ENCODE measurements at places on chromosomes 3 and 15.

DNA sequence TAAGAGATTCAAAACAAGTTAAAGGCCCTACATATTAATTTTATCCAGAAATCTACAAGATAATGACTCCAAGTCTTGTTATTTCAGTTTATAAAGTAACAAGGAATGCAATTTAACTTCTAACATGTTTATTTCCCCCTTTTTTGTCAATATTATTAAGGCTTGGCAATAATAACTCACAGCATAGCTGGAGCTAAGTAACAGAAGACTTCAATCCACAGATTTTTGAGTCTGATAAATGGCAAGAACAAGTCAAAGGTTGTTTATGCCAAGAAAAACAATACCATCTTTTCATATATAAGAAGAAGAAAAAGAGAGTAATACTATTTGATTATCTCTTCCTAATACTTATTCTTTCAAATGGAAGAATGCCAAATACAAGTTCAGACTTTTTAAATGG is 631.0 kb upstream of the CCDC54 start:
- DNase-seq, result no peak

DNA sequence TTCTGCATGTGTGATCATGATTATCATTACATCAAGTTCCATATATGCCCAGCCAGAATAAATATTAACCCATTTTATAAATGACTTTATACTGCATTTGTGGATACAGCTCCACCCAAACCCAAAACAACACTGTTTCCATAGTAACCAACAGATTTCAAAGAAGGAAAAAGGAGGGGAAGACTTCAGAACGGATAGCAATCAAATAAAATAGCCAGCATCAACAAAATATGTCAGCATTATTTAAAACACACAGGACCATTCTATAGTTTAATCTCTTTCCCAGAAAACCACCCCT is 114.4 kb downstream of the FOXP1 start:
- DNase-seq, result peak; percentile 12

GRCh38 chr3:195023576-195023975 is 247.4 kb downstream of the XXYLT1 start:
- DNase-seq, result no peak

DNA sequence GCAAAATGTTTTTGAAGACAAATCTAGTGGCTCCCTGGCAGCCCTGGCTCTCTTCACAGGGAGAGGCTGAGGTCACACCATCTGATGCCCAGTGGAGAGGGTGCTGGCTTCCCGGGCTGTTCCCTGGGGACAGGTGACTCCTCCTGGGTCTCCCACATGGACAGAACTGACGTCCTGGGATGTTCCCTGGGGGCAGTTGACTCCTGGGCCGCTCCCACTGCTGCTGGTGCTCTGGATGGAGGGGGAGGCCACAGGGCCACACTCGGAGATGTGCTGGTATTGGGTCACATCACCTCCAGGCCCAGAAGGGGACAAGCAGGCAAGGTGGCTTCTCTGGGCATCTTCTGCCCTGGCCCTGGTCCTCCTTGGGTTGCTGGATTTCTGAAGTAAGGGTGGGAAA is 27.8 kb upstream of the ACAD9 start:
- no peak for DNase-seq

DNA sequence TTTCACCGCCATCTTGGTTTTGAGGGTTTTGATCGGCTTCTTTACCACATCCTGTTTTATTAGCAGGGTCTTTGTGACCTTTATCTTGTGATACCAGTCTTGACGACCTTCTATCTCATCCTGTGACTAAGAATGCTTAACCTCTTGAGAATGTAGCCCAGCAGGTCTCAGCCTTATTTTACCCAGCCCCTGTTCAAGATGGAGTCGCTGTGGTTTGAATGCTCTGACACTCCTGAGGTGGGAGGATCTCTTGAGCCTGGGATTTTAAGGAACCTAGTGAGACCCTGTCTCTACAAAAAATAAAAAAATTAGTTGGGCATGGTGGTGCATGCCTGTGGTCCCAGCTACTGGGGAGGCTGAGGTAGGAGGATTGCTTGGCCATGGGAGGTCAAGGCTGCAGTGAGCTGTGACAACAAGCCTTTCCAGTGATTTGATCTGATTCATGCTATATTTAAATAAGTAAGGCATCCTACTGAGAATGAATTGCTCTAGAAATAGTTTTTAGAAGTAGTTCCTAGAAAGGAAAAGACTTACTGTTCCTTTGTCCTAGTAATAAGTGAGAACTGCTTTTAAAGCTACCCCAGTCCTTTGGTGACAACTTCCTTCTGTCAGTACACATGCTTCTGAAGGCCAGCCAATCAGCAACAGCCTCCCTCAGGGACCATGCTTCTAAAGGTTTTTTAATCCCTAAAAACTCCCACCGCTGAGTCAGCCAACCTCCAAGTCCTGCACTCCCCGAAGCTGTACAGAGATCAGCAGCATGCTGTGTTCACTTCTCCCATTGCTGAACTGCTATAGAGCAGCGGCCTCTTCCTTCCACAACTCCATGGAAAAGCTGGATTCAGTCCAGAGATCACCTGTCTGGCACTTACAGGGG is 9.1 kb upstream of the CEMIP start:
- DNase-seq, result no peak

DNA sequence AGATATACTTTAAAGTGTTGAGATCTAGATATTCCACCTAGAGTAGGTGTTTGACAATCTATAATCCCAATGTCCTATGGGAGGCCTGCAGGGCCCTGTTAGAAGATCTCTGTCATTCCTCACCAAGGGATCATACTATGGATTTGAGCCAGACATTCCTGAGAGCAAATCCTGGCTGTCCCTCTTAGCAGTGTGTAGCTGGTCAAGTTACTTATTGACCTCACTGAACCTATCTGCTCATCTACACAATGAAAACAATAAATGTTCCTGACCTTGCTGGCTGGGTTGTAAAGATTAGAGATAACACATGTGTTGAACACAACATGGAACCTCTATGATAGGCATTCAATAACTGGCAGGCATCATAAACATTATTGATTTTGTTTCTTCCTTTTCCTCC is 265.6 kb upstream of the ATP11B start:
- DNase-seq, result no peak

DNA sequence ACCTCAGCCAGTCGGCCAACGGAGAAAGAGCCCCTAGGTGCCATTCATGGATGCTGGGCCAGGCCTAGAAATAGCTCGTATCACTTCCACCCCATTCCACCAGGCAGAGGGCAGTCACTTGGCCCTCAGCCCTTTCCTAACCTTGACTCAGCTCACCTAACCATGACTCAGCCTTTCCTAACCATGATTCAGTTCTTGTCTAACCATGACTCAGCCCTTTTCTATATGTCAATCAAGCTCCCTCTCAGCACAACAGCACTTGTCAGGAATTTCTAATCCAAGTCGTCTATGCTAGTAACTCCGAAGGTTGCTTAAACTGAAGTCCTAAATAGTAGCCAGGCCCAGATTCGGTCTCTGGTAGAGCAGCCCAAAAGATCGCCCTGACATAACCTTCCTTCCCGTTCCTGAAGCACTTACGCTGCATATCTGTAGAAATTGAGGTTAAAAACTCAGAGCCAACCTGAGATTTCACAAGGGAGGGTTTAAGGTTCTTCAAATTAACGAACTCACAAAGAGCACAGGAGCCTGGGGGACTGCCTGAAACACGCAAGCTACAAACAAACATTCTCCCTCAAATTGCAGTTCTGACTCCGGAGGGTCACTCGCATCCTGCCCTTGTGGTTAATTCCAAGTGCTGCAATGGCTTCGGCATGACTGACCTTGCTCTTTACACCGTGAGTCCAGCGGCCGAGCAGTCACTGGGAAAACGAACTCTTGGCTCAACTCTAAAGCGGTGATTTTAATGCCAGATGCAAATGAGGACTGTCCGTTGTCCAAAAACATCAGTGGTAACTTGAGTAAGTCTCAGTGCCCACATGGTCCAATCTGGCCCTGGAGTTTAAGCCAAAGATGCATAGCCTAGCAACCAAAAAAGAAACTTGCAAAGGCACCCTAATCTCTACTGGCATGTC is 99.9 kb downstream of the ADAMTS17 start:
- no peak for DNase-seq

- no peak for DNase-seq
Observed at GRCh38 chr3:48130321-48130904, 57.8 kb downstream of the CDC25A start.

GRCh38 chr15:60703207-60703933 is 224.4 kb upstream of the ICE2 start:
- no peak for DNase-seq

GRCh38 chr15:35519541-35520149 is 26.3 kb downstream of the DPH6 start:
- peak; percentile 45 for DNase-seq

DNA sequence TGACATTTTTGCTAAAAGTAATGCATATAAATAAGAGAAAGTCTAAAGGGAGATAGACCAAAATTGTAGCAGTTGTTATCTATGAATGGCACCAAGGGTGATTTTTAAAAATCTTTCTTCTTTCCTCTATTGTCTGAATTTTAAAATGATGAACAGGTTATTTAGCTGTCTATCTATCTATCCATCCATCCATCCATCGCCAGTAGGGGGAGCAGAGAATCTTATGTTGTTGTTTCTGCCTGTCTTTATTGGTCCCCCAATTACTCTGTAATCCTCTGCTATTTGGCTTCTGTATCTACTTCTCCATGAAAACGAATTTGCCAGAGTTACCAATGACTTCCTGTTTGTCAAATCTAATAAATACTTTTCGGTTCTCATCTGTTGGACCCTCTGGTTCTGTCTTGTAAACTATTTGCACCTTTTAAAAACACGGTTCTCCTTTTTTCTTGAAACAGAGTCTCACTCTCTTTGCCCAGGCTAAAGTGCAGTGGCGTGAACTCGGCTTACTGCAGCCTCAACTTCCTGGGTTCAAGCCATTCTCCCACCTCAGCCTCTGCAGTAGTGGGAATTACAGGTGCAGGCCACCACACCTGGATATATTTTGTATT is 86.0 kb downstream of the ECT2 start:
- peak; percentile 8 for DNase-seq

GRCh38 chr3:69696367-69696766 is 42.9 kb upstream of the MITF start:
- no peak for DNase-seq

DNA sequence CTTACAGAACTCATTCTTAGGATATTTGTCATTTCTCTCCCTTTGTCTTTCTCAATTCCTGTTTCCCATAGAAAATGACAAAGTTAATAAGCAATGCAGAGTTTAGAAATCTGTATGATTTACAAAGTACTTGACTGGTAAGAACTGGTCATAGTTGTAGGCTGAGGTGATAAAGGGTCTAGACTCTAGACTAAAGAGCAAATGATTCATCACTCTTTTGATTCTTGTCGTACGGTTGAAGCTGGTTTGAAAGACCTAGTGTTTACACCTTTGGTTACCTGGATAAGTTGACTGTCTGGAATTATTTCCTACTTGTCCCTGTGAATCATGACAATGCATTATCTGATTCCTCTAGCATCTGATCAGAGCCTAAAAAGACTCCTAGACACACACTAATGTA is 58.9 kb upstream of the TP63 start:
- DNase-seq, result no peak

DNA sequence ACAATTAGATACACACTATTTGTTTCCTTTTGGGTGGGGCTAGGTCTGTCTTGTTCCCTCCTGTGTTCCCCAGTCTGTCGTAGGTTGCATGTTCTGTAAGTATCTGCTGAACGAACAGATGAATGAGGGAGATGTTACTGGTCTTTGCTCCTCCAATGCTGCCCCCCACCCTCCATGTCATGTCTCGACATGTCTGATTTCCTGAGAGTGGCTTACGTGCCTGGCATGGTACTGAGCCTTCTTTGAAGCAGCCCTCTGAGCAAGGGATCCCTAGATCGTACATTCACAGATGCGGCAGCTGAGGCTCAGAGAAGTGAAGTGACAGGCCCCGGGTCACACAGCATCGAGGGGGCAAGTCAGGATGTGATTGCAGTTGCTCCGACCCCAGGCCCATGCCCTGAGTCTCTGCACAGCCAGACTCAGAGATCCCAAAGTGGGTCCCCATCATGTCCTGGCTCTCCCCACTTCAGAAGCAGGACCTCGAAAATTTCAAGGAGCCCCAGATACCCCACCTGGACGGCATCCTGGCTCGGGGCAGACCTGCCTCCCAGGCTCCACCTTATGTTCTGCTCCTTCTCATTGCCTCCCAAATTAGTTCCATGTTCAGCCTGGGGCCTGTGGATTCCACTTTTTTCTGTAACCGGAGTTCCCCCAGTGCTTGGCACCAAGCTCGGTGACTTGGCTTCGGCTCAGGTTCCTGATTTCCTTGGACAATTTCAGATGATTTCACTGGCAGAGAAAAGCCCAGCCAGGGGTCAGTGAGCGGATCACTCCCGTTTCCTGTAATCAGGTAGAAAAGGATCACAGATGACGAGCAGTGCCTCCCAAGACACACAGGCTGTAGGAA is 24.7 kb downstream of the GOLGA6L2 start:
- DNase-seq, result no peak

DNA sequence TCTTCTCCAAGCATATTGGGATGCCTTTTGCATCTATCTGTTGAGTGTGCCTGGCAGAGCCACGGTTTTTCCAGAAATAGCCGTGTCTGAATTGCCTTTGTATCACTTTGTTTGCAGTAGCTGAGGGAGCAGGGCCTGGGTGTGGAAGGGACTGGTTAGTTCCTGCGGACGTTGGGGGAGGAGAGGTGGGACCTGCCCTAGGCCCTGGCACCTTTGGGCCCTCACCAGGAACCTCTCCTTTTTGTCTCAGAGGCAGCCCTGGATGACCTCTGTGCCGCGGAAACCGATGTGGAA is 18.6 kb downstream of the ATRIP start:
- no peak for DNase-seq
